ENCODE measurements at places on chromosomes 1 and 21. TPM values are rescaled to one million over a fixed set of nuclear protein-coding genes. Genes with fewer than 3 reads are reported as not detected.

DNA sequence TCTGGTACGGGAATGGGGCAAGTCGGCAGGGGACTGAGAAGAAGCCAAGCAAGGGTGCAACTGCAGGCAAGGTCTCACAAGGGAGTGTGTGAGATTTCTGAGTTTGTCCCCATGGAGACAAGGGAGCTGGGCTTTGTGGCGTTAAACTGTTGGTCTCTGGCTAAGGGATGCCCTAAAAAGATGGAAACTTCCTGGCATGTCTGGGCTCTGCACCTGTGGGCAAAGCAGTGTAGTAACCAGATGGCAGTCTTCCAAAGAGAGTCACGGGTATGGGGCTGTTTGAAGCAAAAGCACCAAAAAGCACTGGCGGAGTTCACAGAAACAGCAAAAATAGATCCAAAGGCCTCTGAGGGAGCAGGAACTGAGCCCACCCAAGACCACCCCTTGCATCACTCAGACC, 104.8 kb upstream of the SLC44A3 start:
- H3K27me3 ChIP-seq: no peaks in the 10 kb centered on the region
- H3K36me3 ChIP-seq: no peaks in the 10 kb centered on the region
- H3K4me1 ChIP-seq: no peaks in the 10 kb centered on the region
- no peak overlapping the region for H3K27ac ChIP-seq
- DNase-seq: no peak
- no peak overlapping the region for H3K4me3 ChIP-seq

Gene PM20D1
- 1.6 TPM for total RNA-seq

Gene LIN28A
- total RNA-seq: not detected

DNA sequence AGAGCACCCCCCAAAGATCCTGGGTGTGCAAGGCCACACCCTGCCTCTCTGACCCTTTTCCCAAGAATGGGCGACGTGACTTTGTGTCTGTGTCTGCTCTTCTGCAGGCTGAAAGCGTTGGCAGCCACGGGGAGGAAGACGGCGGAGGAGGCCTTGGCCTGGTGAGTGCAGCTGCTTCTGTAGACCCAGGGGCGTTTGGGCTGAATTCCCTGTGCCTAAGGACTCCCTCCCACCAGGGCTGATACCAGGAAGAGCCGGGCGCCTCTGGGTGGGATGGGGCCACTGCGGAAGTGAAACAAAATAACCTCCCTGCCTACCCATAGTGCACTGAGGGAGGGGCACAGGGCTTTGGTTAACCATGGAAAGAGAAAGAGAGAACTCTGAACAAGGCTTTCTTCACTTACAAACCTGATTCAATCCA, 2.5 kb downstream of the UBASH3A start:
- DNase-seq: no peak
- H3K27ac ChIP-seq: peak overlapping the region; percentile 95
- peak overlapping the region; percentile 99 for H3K4me3 ChIP-seq
- H3K4me1 ChIP-seq: peaks cover 40% of the 10 kb centered on the region

DNA sequence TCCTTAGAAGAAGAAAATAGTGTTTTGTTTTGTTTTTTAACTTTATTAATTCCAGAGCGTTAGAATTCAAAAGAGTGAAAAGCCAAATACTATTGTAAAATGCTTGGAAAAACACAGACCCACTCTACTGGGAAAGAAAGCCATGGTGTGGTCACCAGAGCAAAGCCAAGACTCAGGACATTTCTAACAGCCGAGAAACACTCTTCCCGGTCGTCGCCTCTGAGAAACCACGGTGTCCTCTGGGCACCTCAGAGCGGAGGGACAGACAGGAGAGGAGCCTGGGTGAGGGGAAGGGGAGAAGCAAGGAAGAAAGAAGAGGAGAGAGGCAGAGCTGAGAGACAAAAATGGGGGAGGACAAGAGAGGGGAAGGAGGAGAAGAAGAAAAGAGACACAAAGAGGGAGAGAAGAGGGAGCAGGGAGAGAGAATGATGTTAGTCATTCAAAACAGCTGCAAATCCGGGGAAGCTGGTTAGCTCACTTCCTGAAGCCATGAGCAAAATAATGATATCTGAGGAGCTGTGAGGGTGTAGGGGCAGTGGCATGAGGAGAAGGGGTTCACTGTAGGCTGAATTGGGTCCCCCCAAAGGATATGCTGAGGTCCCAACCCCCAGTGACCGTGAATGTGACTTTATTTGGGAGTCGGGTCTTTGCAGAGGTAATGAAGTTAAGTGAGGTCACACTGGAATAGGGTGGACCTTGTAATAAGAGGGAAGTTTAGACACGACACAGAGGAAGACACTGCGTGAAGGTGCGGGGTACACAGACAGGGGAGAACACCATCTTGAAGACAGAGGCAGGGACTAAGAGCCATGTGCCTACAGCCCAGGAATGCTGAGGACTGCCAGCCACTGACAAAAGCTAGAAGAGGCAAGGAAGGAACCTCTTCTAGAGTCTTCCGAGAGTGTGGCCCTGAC, 58.2 kb upstream of the DMRTB1 start:
- no peak overlapping the region for H3K27ac ChIP-seq
- H3K27me3 ChIP-seq: peaks cover 7% of the 10 kb centered on the region
- H3K4me3 ChIP-seq: no peak overlapping the region
- DNase-seq: no peak
- H3K4me1 ChIP-seq: no peaks in the 10 kb centered on the region

GRCh38 chr21:20207335-20207734, 790.9 kb upstream of the NCAM2 start:
- no peak for DNase-seq
- H3K36me3 ChIP-seq: no peaks in the 10 kb centered on the region
- no peak overlapping the region for H3K27ac ChIP-seq
- H3K27me3 ChIP-seq: no peaks in the 10 kb centered on the region
- H3K4me3 ChIP-seq: no peak overlapping the region

GRCh38 chr1:228500143-228500734, 13.1 kb downstream of the RNF187 start:
- H3K27ac ChIP-seq: peak overlapping the region; percentile 26
- no peaks in the 10 kb centered on the region for H3K27me3 ChIP-seq
- H3K4me1 ChIP-seq: peaks cover 27% of the 10 kb centered on the region
- no peak for DNase-seq
- no peaks in the 10 kb centered on the region for H3K36me3 ChIP-seq

GRCh38 chr1:171532520-171532919, 47.2 kb downstream of the PRRC2C start:
- H3K36me3 ChIP-seq: peaks cover 93% of the 10 kb centered on the region
- peak overlapping the region; percentile 70 for H3K27ac ChIP-seq
- H3K4me3 ChIP-seq: no peak overlapping the region
- DNase-seq: no peak

GRCh38 chr1:20149601-20150325, 10.6 kb downstream of the PLA2G2F start:
- H3K4me1 ChIP-seq: peaks cover 4% of the 10 kb centered on the region
- no peaks in the 10 kb centered on the region for H3K36me3 ChIP-seq
- no peak for DNase-seq
- no peak overlapping the region for H3K4me3 ChIP-seq
- no peak overlapping the region for H3K27ac ChIP-seq

Gene FGR
- total RNA-seq: 2.0 TPM

Gene EFNA1
- total RNA-seq: 8.5 TPM

DNA sequence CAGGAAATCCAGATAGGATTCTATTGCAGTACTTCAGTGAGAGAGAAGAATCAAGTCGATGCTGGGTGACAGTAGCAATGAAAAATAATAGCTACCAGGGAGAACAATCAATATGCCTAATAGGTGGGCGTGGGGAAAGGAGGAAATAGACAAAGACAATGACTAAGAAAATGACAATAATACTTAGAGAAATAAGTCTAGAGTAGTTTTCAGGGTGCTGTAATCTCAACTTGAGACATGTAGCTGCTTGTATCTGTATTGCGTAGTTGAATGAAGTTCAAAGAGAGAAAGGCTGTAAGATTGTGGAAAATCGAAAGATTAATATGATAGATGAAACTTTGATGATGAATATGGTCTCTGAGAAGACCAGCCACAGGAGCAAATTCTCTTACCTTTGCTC, 2.6 kb downstream of the STXBP3 start:
- H3K27ac ChIP-seq: peak overlapping the region; percentile 79
- DNase-seq: no peak
- peak overlapping the region; percentile 48 for H3K4me3 ChIP-seq

- H3K4me3 ChIP-seq: no peak overlapping the region
- no peaks in the 10 kb centered on the region for H3K36me3 ChIP-seq
- no peaks in the 10 kb centered on the region for H3K4me1 ChIP-seq
- no peaks in the 10 kb centered on the region for H3K27me3 ChIP-seq
Measured at GRCh38 chr1:170640581-170640980, 23.4 kb upstream of the PRRX1 start.

DNA sequence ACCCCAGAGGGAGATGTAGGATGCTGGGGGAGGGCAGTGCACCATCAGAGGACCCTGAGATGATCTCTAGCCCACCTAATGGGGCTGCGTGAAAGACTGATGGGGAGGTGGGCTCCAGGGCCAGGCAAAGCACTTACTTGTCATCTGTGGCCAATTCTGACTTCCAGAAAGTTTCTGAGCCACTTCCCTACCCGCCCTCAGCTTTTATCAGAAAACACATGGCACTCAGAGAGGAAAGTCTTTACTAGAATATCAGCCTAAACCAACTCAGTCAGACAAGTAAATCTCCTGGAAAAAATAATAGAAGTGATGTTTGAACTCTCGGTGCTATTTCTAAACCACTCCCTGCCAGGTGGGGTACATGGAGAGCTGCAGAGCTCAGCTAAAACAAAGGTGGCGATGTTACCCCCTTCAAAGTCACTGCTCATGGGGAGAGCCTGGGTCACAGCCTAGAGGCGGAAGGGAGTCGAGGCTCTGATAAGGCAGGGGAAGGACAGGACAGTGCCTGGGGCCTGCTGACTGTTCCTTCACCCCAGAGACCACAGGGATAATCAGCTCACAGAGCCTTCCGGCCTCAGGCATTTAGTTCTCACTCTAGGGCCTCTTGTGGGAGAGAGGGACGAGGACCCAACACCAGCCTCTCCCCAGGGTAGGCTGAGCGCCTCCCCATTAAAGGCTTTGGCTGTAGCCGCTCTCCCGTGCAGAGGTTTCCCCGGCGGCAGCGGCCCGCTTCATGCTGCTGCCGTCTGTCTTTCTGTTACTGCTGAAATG, 14.2 kb downstream of the SMIM12 start:
- no peak overlapping the region for H3K4me3 ChIP-seq
- no peak overlapping the region for H3K27ac ChIP-seq
- no peaks in the 10 kb centered on the region for H3K27me3 ChIP-seq
- H3K4me1 ChIP-seq: peaks cover 28% of the 10 kb centered on the region

- no peak overlapping the region for H3K4me3 ChIP-seq
- peaks cover 17% of the 10 kb centered on the region for H3K27me3 ChIP-seq
- H3K27ac ChIP-seq: no peak overlapping the region
- H3K4me1 ChIP-seq: no peaks in the 10 kb centered on the region
- no peaks in the 10 kb centered on the region for H3K36me3 ChIP-seq
- DNase-seq: no peak
Measured at GRCh38 chr1:31428436-31429221, 15.6 kb downstream of the SERINC2 start.

DNA sequence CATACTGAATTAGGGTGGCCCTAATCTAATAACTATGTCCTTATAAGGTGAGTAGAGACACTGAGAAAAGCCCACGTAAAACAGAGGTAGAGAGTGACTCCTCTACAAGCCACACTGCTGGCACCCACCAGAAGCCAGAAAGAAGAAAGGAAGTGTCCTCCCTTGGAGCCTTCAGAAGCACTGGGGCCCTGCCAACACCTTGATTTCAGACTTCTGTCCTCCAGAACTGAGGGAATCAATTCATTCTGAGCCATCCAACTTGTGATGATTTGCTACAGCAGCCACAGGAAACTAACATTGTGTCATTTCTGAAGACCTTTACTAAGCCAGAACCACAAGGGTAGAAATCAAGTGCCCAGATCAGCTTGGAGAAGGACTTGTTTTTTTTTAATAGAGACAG, 15.0 kb downstream of the GNB1 start:
- DNase-seq: no peak
- peaks cover 76% of the 10 kb centered on the region for H3K4me1 ChIP-seq
- peaks cover 68% of the 10 kb centered on the region for H3K36me3 ChIP-seq

DNA sequence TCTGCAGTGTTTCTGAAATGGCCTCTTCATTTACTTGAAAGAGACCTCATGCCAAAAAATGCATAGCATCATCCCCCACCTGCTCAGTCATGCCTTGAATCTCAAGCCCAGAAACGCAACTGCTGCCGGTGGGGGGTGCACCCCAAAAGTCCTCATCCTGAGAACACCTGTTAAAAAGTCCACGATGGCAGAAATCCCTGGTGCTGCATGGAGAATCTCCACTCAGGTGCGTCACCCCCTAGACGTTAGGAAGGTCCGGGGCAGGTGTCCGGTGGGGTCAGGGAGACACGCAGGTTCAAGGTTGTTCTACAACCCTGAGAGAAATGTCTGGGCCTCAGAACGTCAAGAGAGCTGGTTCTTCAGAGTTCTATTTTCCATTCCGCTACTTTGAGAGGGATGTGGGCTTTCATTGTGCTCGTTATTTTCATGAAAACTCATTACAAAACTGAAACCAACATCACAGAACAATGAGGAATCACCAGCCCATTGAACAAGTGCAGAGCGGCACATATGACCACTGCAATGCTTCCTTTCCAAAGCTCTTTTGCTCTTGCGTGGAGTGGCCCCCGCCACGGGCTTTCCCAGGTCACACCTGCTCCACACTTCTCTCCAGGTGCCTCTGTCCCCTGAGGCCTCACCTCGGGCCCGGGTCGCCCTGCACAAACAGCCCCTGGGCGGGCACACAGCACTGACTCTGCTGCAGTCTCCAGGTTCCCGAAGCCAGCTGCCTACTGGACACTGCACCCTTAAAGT, 201.9 kb downstream of the TOMM20 start:
- peak overlapping the region; percentile 21 for H3K27ac ChIP-seq
- H3K27me3 ChIP-seq: no peaks in the 10 kb centered on the region
- no peak for DNase-seq
- peak overlapping the region; percentile 68 for H3K4me3 ChIP-seq
- no peaks in the 10 kb centered on the region for H3K36me3 ChIP-seq
- H3K4me1 ChIP-seq: peaks cover 38% of the 10 kb centered on the region

DNA sequence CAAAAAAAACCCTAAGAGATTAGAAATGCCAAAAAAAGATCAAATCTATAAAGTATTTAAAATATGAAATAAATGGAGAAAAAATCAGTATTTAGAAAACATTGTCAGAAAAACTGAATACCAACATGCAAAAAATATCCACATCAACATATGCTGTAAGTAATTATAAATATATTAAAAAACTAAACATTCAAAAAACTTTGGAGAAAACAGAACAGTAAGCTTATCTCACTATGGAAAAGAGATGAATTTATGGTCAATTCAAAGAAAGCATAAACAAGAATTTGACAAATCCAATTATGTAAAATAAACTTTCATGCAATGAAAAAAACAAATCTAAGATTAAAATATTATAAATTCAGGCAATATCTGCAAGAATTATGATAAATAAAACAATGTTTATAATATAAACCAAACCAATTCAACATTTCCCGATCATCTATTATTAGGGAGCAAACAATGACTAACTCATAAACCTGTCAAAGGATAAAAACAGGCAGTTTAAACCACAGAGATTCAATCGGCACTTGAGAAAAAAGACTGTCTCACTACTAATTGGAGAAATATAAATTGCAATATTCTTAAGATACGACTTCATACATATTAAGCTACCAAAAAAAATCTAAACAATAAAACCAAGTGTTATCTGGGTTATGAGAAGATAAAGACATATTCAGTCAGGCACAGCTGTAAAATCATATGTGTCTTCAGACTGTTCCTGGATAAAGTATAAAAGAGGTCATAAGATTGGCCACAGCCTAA, 21.8 kb downstream of the EYA3 start:
- H3K27ac ChIP-seq: no peak overlapping the region
- no peak overlapping the region for H3K4me3 ChIP-seq
- DNase-seq: no peak
- no peaks in the 10 kb centered on the region for H3K27me3 ChIP-seq

Gene MIXL1
- not detected for total RNA-seq

GRCh38 chr1:229363723-229364122, 20.9 kb upstream of the CCSAP start:
- no peaks in the 10 kb centered on the region for H3K36me3 ChIP-seq
- DNase-seq: no peak
- no peak overlapping the region for H3K27ac ChIP-seq
- H3K4me1 ChIP-seq: no peaks in the 10 kb centered on the region
- no peak overlapping the region for H3K4me3 ChIP-seq

Gene LRIF1
- total RNA-seq: 23.3 TPM

Measured in naive thymus-derived CD8-positive, alpha-beta T cell (primary cell).